ENCODE measurements at places on chromosomes 2 and 18.
A peak's percentile ranks its signal among the peaks of the same experiment; 100 is the strongest.

DNA sequence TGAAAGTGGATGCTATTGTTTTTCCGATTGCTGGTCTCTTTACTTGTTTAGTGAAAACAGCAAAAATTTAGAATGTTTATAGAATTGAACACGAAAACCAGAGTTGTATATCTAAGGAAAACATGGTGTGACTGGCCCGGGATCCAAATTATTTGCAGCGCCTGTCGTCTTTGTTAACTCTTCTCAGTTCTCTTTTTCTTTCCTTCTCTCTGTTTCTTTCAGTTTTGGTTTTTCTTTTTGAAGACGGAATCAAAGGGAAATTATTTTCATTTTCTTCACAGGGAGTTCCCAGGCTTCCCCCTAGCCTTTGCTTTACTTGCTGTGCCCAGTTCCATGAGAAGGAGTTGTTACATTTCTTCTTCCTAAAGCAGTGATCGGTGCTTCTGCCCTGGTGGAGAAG is 76.0 kb downstream of the AGAP1 start:
- no peak for DNase-seq

DNA sequence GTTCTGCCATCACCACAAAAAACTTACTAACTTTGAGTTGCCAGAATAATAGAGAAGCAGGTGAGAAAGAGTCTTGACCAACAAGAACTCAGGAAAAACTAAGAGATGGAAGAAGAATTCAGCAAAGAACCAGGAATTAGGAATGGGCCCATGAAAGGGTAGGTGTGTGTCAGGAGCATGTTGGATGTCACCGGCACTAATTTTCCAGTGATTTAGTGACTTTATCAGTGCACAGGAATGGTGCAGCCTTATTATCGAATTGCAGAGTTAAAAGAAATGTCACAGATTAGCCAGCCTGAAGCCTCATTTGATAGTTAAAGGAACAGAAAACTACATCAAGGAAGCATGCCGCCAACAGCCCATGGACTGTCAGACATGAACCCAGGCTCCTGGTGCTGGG is 9.0 kb upstream of the BOD1L2 start:
- no peak for DNase-seq

GRCh38 chr2:163775304-163775703 is 39.5 kb upstream of the FIGN start:
- no peak for DNase-seq

DNA sequence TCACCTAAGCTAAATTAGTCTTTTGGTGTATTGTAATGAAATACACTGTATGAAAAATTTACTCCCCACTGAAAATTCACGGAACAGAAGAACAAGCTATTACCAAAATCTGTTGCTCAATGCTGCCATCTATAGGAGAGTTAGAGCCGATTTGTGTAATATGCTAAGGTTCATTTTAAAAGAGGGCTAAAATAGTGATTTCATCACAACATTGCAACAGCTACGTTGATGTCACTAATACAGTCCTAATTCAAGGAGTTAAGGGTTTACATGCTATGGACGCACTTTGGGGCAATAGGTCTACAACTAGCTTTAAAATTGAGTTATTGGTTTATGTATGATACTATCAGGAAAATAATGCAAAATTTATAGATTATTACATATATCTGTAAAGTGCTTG is 3.0 kb upstream of the IRS1 start:
- peak; percentile 33 for DNase-seq

- DNase-seq, result no peak
These were observed 88.3 kb downstream of the ETAA1 start for GRCh38 chr2:67485431-67485830.

GRCh38 chr2:102366406-102367112 is 11.0 kb downstream of the IL18R1 start:
- no peak for DNase-seq

DNA sequence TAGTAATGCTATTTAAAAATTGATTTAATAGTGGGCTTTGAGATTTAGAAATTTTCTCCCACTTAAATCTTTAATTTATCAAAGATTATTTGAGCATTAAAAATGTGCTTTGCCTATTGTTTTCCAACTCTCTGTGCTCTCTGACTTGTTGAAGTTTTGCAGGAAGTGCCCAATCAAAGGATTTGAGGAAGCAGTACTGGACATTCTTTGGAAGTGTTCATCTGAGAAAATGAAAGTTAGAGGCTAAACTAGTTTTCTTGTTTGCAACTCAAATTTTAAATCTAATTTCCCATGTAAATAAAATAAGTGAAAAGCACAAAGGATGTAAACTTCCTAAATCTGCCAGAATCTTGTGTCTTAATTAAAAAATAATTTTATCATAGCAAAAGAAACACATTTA is 89.1 kb downstream of the CAMKMT start:
- no peak for DNase-seq

DNA sequence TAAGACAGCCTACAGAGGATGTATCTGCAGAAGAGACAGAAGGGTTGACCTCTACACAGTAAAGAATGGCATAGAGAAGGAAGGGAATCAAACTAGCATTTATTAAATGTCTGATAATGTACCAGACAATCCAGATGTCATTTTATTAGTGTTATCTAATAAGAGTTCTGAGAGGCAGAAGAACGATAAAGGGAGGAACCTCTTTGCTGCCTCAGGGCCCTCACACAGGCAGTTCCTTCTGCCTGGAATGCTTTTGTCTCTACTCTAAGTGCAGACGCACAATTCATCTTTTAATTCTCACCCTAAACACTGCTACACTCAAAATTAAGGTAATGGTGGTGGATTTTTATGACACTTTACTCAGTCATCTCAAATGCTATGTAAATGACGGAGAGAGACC is 64.5 kb downstream of the LRPPRC start:
- no peak for DNase-seq

- DNase-seq, result no peak
These were observed 558.3 kb upstream of the KLHL29 start for GRCh38 chr2:22826703-22827102.

GRCh38 chr2:11053546-11053945 is 101.7 kb upstream of the SLC66A3 start:
- no peak for DNase-seq

DNA sequence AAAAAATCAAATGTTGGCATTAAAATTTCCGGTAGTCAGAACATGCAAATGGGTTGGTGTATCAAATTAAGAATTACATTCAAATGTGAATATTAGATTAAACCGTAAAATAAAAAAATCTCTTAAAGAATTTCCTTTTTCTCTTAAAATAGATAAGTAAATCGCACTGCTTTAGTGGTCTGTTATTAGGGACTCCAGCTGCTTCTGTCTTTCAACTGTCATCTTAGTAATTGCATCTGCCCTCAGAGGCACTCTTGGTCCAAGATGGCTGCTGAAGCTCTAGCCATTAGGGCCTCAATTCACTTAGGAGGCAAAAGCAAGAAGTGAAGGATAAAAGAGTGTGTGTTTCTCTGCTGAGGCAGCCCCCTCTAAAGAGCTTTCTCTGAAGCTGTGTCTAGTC is 132.4 kb downstream of the MGAT5 start:
- no peak for DNase-seq

GRCh38 chr2:60100034-60100433 is 453.4 kb downstream of the BCL11A start:
- no peak for DNase-seq

- no peak for DNase-seq
These were observed 66.8 kb downstream of the MREG start for GRCh38 chr2:215946586-215946985.

- peak; percentile 5 for DNase-seq
These were observed 2.1 kb downstream of the PCBP1 start for GRCh38 chr2:70089220-70089982.

DNA sequence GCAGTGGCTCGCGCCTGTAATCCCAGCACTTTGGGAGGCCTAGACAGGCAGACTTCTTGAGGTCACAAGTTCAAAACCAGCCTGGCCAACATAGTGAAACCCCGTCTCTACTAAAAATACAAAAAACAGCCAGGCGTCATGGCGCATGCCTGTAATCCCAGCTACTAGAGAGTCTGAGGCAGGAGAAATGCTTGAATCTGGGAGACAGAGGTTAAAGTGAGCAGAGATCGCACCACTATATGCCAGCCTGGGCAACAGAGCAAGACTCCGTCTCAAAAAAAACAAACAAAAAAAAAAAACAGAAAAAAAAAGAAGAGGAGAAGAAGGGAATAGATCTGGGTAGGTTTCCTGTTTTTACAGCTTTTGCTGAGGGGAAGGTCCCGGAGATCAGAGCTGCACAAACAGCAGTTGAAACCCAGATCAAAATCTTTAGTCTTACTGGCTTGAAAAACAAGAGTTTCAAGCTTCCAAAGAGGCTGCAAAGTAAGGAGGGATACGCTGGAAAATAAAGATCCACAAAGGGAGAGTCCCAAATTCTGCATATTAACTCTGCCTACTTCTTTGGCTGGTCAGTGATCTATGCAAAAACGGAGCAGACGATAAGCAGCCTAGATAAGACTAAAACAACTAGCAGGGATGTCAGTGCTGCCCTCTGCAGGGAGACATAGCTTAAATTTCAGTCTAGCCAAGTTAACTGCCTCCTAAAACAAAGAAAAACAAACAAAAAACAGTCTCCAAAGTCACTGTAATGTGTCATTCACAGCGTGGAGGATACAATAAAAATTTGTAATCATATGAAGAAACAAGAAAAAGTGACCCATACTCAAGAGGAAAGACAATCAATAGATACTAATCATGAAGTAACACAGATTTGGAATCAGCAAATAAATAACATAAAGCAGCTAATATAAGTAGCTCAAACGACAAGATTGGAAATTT is 74.1 kb downstream of the TLK1 start:
- DNase-seq, result no peak

GRCh38 chr2:175755169-175755568 is 246.9 kb downstream of the LNPK start:
- no peak for DNase-seq

DNA sequence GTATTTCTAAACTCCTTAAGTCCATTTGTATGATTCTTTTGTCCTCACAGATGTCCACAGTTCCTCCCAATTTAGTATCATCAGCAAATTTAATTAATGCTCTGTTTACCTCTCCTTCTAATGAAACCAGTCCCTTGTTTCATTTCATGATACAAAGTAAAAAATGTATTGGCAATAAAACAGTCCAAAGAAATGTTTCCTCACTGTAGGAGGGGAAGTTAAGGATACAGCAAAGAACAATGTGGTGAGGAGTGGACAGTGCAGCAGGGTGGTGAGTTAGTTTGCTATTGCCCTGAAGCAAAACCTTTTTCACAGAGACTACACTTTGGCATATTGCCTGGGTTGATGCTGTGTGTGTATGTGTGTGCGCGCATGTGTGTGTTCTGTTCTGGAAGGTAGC is 401.5 kb downstream of the ARHGAP15 start:
- DNase-seq, result no peak

- DNase-seq, result peak; percentile 39
These were observed 369.1 kb downstream of the MTX2 start for GRCh38 chr2:176638167-176639015.

GRCh38 chr2:239991689-239992314 is 33.3 kb downstream of the NDUFA10 start:
- DNase-seq, result peak; percentile 34

DNA sequence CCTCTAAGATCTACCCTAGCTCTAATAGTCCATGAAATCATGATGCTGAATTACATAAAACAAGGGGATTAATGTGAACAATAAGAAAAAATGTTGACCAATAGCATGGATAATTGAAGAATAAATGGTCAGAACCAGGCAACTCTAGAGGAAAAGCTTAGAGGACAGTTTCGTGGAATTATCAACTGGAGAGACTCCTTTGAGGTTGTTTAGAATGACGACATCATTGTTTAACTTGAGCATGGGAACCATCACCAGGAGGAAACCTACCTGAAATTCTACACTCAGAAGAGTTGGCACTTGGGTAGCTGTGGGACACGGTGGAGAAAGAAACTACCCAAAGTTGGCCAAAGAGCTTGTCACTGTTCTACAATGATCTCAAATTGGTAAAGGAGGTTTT is 179.2 kb upstream of the EPAS1 start:
- DNase-seq, result no peak

DNA sequence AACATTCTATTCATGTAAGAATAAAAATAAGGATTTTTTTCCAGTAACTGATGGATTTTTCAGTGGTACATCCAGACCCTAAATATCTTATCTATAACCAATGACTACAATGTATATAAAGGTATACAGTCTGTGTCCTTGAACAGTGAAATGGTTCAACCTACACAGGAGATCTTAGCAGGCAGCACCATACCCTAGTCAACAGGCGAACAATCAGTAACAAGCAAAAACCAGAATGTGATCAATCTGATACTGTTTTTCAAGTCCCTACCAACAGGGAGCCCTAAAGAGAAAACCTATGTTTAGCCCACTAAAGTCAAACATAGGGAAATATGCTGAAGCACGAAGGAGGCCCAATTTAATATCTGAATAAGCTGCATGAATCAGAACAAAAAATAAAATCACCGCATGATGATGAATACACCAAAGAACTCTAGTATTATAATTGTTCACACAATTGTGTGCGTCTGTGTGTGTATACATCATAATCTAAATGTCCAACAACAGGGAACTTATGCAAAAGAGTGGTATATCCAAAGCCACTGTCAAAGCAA is 26.0 kb downstream of the PTPN2 start:
- no peak for DNase-seq

DNA sequence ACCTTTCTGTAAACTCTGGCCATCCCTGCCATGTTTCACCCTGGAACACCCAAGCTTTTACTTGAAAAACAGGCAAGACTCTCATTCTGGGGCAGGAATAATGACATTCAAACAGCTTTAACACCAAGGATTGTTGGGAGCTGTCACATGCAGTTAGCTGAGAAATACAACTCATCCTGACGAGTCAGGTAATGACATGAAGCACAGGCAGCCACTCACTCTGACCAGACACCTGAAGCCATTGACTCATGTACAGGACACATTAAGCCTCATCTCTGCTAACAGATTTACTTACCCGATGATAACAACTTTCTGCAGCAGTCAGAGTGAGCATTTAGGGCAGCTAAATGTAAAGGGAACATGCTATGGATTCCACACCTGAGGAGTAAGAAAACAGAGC is 163.1 kb upstream of the PGAP1 start:
- no peak for DNase-seq

GRCh38 chr2:188450732-188451483 is 159.2 kb downstream of the GULP1 start:
- DNase-seq, result no peak

DNA sequence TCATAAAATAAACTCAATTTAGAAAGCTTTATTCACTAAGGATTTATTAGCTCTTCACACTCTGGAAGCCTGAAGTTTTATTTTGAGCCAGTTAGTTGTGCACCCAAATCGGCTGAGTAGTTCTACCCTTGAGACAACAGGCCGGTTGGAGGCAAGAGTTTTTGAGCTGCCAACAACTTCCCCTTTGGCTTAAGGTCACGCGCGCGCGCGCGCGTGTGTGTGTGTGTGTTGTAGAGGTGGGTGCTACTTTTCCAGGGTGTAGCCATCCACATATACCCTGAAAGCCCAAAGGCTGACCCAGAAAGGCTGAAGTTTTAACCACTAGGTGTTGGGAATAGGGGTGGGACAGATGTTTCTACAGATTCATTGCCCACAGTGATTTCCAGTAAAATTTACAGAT is 150.2 kb upstream of the LHCGR start:
- no peak for DNase-seq

- no peak for DNase-seq
These were observed 28.4 kb downstream of the TMEM17 start for GRCh38 chr2:62477573-62477972.
